Foreskin keratinocyte (primary cell): ENCODE measurements at places on chromosomes 1 and 21.

DNA sequence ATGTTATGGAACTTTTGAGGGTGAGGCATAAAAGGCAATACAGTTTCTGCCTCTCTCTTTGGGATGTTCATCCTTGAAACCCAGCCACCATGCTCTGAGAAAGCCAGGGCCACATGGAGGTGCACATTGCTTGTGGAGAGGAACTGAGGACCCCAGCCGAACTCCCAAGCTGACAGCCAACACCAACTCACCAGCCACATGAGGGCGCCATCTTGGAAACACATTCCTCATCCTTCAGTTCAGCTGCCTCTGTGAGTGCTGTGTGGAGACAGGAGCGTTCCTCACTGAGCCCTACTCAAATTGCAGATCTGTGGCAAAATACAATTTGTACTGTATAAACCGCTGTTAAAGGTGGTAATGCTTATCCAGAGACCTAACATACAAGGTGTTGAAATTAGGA, 137.5 kb downstream of the GABPA start:
- DNase-seq = no peak

GRCh38 chr1:13604721-13605120, 21.1 kb downstream of the PDPN start:
- DNase-seq = no peak

DNA sequence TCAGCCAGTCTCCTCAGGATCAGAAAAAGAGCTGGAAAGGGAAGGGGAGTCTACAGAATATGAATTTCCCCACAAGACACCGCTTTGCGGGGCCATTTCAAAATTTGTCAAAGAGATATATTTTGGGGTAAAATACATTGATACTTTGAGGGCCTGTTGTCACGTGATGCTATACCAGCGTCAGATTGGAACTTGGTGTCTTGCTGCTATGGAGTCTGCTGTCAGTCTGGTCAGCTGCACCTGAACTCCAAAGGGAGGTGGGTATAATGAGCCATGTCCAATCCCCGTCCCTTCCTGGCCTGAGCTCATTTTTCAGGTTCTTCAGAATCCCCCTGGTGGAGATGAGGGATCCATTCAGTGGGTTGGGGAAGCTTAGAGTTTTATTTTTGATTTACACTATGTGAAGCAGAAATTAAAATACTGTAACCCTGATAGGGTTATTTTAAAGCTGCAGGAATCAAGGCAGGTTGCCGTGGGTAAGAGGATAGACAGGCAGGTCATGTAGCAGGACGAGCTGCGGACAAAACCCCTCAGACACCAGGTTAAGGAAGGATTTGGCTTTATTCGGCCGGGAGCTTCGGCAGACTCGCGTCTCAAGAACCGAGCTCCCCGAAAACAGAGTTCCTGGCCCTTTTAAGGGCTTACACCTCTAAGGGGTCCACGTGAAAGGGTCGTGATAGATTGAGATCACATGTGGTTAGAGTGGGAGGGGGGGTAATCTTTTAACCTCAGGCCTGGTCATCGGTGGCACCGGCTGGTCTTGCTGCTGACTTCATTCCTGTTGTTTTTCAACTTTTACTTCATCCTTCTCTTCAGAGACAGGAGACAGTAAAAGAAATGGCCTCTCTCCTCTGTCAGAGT, 2.2 kb upstream of the POFUT2 start:
- DNase-seq = no peak

DNA sequence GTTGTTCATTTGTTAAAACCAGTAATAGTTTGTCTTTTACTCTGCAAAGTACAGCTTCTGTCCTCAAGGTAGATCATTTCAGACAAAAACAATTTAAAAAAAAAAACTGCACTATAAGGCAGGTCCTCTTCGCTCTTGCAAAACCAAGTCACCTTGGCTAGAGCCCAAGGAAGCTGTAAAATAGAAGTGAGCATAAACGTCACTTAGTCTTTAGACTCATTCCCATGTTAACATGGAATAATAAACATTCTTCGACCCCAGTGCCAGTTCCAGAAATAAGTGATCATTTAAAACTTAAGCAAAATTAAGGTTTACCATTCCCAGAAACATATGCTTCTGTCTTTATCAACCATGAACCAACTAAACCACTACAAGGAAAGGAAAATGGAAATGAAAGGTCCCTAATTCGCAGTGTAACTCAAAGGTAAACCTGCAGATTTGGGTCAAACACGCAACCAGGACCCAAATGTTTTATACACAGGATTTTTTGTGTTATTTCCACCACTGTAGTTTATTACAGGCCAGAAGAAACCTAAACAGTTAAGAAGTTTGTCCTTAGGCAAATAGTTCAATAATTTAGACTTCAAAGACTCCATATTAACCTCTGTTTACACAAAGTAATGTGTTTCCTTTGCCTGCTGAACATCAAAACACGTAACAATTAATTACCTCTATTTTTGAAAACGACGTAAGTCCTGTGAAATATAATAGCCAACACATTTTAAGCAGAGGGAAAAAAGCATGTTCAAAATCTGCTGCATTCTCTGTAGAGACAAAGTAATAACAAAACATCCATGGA, 54.6 kb downstream of the TGFBR3 start:
- no peak for DNase-seq

- no peak for DNase-seq
These were observed 150.5 kb downstream of the LRIG2 start for GRCh38 chr1:113223546-113223945.

- no peak for DNase-seq
These were observed 28.7 kb downstream of the NPHS2 start for GRCh38 chr1:179547021-179547535.

GRCh38 chr1:6239213-6239752, 3.5 kb upstream of the ICMT start:
- DNase-seq = no peak
